Spleen (tissue), 13 donors: ENCODE measurements at places on chromosomes 1 and 21.

GRCh38 chr1:13814131-13814530, 114.1 kb downstream of the PRDM2 start:
- DNase-seq: no peak

- DNase-seq: no peak
Measured at GRCh38 chr1:244651956-244652622, 837 bp upstream of the DESI2 start.

GRCh38 chr1:21270086-21270689, 20.1 kb downstream of the ECE1 start:
- DNase-seq: peak; percentile 93

- no peak for DNase-seq
Measured at GRCh38 chr1:32521165-32521564, 18.1 kb upstream of the ZBTB8A start.

GRCh38 chr1:17948594-17948993, 159.0 kb upstream of the IGSF21 start:
- no peak for DNase-seq
